ENCODE measurements at places on chromosomes 4 and X.

DNA sequence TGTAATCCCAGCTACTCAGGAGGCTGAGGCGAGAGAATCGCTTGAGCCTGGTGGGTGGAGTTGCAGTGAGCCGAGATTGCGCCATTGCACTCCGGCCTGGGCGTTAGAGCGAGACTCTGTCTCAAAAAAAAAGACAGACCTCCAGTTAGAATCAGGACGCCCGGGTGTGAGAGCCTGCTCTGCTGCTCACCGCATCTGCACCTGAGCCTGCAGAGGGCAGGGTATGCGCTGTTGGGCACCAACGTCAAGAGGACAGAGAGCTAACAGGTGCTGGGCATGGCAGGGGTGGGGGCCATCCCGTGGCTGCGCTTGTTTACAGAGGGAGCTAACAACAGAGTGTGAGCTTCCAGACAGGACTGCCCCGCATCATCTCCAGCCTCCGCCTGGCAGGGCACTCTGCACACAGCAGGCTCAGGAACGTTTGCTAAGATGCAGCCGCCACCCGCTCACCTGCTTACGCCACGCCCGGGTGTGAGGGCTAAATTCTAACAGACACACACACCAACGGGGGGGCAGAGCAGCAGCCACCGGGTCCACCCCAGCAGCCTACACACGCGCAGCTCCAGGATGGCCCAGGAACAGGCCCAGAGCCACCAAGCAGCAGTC lies 50.0 kb upstream of the CPLX1 start:
- no peak for DNase-seq

DNA sequence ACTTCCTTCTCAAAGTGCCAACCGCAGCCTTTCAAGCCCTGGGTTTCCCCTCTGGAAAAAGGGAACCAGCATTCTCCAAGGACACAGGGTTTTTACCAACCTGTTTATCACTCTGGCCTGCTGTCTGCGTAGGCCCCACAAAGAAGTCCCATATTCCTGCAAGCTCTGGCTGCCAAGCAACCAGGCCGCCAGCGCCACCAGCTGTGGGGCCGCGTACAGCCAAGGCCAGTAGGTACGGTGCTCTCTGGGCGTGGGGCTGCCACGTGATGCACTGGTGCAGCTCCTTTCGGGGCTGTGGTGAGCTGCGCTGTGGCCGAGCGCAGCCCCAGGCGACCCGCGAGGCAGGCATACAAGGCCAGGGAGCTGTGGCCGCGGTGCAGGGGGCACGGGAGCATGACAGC lies 22.1 kb downstream of the LUZP4 start:
- DNase-seq: no peak

- no peak for DNase-seq
Observed at GRCh38 chr4:127048376-127049044, 584.2 kb upstream of the INTU start.

DNA sequence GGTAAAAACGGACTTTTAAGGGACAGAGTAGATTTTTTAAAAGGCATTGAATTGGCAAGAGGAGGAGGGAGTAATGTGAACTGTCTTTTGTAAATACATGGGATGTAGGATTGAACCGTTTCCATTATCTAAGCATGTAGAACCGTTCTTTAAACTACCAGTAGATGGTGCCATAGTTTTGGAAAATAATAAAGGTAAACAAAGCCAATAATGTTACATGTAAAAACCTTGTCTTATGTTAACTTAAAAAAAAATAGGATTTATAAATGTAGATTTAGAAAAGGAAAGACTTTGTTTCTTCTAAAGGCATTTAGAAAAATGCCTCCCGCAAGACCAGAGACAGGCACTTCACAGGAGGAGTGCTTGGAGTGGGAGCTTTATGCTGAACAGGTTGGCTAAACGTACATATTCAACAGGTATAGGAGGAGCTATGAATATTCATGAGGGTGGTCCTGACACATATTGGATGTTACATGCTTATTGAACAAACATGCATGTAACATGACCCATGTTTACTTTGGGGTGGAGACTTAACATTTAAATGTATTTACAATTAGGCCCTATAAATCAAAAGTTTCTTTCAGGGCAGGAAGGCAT lies 45.5 kb upstream of the FAM241A start:
- no peak for DNase-seq

- no peak for DNase-seq
Observed at GRCh38 chrX:124383354-124383753, 37.0 kb downstream of the SH2D1A start.

- no peak for DNase-seq
Observed at GRCh38 chr4:174222266-174222872, 61.1 kb downstream of the FBXO8 start.

DNA sequence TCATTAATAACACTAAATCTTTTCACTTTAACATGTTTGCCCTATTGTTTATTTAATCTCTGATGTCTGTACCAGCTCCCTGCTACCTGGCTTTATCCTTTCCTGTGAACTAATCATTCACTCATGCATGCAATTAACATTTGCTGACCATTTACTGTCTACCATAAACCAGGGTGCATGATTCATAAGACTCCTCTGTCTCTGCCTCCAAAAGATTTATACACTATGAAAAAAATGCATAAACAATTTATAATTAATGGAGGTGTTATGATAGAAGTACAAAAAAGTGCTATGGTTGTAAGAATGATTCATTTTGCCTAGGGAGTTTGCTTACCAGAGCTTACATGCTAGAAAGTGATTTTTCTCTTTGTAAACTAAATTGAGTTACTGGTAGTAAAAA lies 24.5 kb upstream of the CPEB2 start:
- no peak for DNase-seq

DNA sequence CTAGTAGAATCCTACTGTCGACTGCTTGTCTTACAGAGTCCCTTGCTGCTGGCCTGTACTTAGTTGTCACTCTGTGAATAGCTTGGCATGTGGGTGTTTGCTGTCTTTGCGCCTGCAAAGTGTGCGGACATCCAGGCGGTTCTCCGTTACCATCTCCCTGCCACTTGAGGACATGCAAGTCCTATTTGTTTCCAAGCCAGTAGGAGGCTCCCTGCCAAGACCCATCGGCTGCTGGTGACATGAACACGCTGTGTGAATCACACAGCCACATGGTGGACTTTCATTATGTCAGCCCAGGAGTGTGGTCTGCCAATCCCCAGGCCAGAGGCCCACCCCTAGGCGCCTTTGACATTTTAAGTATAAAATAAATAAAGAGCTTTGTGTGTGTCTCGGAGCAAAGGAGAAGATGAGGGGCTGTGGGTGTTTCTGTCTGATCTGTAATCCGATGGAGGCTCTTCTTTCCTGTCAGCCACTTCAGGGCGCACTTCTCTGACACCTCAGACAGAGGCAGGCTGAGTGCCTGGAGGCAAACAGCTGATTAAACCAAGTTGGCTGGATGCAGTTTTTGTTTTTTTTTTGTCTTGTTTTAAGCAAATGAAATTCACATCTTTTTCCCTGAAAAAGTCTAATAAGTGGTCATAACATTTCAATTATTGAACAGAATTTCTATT lies 51.5 kb downstream of the ALPK1 start:
- no peak for DNase-seq

DNA sequence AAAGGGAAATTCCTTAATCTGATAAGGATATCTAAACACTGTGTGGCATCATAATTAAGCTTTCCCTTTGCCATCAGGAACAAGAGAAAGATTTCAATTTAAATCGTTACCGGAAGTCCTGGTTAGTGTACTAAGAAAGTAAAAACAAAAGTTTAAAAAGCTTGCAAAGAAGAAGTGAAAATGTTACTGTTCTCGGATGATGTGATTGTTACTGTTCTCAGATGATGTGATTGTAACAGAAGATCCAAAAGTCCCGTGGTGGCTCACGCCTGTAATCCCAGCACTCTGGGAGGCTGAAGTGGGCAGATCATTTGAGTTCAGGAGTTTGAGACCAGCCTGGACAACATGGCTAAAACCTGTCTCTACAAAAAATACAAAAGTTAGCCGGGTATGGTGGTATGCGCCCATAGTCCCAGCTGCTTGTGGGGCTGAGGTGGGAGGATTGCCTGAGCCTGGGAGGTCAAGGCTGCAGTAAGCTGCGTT lies 62.5 kb downstream of the RGS12 start:
- no peak for DNase-seq

DNA sequence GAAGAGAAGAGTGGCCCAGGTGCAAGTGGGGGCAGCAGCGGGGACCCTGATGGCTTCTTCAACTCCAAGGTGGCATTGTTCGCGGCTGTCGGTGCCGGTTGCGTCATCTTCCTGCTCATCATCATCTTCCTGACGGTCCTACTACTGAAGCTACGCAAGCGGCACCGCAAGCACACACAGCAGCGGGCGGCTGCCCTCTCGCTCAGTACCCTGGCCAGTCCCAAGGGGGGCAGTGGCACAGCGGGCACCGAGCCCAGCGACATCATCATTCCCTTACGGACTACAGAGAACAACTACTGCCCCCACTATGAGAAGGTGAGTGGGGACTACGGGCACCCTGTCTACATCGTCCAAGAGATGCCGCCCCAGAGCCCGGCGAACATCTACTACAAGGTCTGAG lies 11.4 kb downstream of the EFNB1 start:
- DNase-seq: no peak

GRCh38 chrX:8345473-8345872 lies 119.2 kb upstream of the VCX3B start:
- DNase-seq: no peak

GRCh38 chrX:39766085-39766726 lies 331.6 kb downstream of the BCOR start:
- DNase-seq: no peak

DNA sequence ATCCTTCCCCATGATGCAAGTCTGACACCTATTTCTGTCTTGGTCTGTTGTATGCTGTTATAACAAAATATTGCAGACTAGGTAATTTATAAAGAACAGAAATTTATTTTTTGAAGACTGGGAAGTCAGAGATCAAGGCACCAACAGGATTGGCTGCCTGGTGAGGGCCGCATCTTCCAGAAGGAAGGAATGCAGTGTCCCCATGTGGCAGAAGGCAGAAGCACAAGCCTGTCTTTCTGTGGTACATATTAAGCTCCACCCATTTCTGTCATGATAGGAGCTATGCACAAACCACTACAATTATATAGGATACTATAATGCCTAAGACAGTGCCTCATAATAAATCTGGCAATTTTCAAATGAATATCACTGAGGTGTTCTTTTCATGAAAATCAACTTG lies 502.3 kb upstream of the DIAPH2 start:
- no peak for DNase-seq

DNA sequence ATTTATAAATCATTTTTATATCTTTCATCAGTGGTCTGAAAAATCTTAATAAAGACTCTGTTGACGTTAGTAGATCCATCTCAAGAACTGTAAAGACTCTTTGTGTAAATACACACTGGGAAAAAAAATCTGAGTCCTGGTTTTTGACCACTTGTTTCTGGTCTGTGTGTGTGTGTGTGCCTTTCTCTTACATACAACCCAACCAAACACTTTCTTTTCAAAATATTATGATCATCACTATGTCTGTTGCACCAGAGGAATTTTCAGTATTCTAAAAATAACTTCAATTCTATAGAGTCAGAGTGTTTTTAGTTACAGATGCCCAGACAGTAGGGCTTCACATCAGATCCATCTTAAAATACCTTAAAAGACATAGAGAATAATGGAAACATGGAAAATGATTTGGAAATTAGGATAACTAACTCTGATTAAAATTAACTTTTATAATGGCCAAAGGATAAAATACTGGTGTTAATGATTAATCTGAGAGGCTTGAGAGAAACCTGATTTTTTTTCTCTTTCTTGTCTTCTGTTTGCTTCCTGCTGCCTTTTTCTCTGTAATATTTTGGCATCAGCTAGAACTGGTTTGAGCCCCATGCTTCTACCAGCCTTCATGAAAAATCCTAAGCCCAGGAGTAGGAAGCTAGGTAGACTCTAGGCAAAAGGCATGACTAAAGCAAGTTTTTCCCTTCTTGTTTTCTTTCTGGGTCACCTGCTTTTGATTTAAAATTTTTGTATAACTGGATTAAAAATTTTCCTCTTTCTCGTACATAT lies 99.7 kb downstream of the ATXN3L start:
- DNase-seq: no peak

DNA sequence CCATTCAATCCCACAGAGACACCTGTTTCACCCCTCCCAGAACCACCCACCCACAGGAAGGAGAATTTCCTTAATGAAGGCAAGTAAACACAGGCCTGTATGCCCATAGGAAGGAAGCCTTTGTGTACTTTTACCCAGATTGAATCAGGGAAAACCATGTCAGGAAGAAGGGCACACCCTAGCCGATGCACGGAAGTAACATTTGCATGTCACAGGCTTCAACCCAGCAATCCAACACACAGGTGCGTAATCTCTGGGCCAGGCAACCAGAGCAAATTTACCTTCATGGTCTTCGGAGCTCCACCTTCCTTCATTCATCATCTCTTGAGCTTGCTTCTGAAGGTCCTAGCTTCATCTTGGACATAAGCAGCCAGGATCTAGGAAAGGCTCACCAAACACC lies 206.3 kb downstream of the SHROOM3 start:
- no peak for DNase-seq

DNA sequence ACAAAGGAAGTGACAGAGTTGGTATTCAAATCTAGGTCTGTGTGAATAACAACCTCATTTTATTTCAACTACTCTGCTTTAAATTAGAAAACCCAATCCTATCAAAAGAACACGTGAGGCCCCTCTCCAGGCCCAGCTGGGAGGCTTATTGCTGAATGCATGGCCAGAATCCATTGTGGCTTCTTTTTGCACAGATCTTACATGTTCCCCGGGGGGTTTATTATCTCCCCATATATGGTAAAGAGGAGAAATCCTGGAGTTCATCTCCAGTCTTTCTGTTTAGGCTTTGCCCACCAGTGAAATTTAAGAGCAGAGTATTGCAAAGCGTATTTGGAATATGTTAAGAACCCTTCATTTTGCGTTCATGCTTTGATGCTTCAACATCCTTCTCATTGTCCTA lies 655.6 kb downstream of the IL1RAPL1 start:
- no peak for DNase-seq

- no peak for DNase-seq
Observed at GRCh38 chr4:74555231-74555630, 110.3 kb downstream of the AREG start.

DNA sequence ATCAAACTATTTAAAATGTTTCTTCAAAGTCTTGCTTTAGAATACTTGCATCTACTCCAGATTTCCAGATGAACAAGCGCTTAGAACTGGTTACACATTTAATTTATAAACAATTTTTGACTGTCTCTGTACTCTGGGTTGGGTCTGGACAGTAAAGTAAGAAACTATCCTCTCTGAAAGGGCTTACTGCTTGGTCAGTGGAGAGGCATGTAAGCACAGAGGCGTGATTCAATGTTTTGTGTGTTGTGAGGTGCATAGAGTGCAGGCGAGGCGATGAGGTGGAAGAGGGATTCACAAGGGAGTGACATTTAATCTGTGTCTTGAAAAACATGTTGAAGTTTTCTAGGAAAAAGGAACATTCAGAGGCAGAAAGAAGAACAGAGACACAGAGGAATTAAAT lies 231.4 kb downstream of the VEGFC start:
- DNase-seq: no peak

- no peak for DNase-seq
Observed at GRCh38 chr4:145388043-145388442, 93.6 kb upstream of the SMAD1 start.

Measured in activated CD8-positive, alpha-beta memory T cell treated with anti-CD3 and anti-CD28 coated beads for 4 hours (primary cell).